DMS79 (cell line): ENCODE measurements at places on chromosomes 1 and 21.

DNA sequence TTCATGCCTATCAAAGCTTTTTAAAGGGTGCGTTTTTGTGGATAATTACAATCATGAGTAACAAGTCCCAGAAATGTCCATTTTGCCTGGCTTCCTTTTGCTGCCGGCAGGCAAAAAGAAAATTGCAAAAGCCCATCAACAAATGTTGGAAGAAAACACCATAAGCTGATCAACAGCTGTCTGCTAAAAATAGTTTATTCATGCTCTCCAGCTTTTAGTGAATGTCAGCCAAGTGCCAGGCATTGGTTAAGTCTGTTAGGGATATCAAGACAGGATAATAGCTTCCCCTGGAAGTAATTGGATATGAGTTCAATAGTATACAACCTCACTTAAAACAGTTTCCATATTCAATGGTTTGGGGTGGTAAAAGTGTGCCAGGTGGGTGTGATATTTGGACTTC lies 13.6 kb upstream of the AGMAT start:
- no peak for DNase-seq

DNA sequence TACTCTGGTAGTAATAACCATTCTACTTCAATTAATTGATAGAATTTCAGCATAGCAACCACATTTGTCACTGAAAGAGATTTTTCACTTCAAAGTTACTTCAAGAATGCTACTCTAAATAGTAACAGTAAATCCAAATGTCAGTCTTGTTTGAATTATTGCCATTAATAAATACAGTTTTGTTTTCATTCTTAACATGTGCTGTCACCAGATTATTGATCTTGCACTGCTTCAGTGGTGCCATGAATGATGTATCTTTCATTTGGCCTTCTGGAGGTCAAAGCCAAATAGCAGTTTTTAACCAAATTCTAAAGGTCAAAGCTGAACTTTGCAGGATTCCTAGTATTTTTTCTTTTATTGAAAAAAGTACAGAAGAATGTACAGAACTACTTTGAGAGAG lies 199.5 kb downstream of the PATJ start:
- DNase-seq, result no peak

DNA sequence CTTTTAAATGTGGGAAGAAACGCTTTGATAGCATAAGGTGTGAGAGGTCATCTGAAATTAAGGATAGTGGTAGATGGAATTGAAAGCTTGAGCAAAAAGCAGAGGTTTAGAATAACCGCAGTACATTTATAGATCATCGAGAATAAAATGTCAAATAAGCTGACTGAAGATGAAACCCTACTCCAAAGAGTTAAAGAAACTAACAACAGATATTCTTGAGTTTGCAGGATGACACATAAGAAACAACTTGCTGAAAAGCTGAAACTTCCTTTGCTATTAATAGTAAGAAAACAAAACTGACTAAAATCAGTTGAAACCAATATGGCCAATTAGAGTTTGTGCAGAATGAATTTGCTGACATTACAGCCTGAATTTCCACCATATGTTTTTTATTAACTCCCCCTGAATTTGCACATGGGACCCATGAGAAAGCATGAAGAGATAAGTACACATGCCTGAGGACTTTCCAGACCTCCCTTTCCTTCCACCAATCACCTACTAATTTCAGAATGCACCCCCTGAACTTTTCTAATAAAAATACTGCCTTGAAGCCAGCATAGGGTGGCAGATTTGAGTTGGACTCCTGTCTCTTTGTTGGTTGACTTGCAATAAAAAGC lies 1.7 kb upstream of the C1orf185 start:
- no peak for DNase-seq

GRCh38 chr1:52523376-52523775 lies 29.5 kb downstream of the TUT4 start:
- DNase-seq, result no peak

GRCh38 chr1:151461694-151462093 lies 2.4 kb upstream of the POGZ start:
- peak; percentile 21 for DNase-seq

DNA sequence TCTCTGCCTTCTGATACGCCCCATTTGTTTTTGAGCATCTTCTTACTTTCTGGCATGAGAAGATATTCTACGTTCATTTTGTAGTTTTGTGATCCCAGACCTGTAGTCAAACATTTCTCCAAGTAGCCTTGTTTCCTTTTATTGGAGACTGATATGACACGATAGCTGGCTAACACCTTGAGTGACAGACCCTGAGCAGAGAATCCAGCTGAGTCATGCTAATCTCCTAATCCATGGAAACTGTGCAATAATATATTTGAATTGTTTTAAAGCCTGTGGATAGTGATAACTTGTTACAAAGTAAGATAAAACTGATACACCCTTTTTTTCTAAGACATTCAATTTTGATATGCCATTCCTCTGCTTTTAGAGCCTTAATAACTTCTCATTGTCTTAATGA lies 1.2 kb upstream of the IFI44L start:
- DNase-seq, result no peak

- no peak for DNase-seq
Observed at GRCh38 chr1:226054519-226055327, 7.8 kb upstream of the H3-3A start.

GRCh38 chr1:155051777-155052398 lies 772 bp downstream of the ADAM15 start:
- peak; percentile 29 for DNase-seq

DNA sequence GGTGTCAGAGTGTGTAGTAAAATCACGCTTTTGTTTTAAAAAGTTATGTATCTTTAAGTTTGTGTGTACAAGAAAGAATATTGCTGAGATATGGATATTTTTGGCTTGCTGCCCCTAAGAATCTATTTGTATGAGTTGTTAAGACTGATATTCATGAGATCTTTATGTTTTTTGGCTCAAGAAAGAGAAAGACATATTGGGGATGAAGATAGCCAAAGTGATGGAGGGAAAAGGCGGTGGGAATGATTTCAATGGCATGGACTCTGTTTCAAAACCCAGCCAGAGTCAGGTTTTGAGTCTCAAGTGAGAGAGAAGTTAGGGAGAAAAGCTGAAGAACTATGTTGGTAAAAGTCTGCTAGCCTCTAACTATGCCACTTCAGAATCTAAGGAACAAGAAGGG lies 351.7 kb downstream of the PBX1 start:
- no peak for DNase-seq

GRCh38 chr1:60428127-60428526 lies 354.6 kb upstream of the C1orf87 start:
- DNase-seq, result no peak

DNA sequence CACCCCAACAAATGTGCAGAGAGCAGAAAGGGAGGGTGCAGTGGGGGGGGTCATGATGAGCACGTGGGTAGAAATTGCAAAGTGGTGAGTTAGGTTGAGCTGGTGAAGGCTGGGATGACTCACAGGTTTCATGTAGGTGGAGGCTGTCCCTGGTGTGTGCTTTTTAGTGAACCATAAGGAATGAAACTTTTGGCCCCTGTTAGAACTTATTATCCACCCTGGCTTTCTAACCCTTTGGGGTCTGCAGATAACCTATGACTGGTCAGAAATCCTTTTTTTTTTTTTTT lies 46.9 kb downstream of the DOP1B start:
- no peak for DNase-seq

GRCh38 chr1:33258788-33259274 lies 2.5 kb downstream of the ZNF362 start:
- no peak for DNase-seq

GRCh38 chr1:184755226-184756065 lies 788 bp upstream of the EDEM3 start:
- DNase-seq, result peak; percentile 8

- peak; percentile 10 for DNase-seq
Observed at GRCh38 chr1:5970610-5971273, 21.5 kb downstream of the NPHP4 start.

DNA sequence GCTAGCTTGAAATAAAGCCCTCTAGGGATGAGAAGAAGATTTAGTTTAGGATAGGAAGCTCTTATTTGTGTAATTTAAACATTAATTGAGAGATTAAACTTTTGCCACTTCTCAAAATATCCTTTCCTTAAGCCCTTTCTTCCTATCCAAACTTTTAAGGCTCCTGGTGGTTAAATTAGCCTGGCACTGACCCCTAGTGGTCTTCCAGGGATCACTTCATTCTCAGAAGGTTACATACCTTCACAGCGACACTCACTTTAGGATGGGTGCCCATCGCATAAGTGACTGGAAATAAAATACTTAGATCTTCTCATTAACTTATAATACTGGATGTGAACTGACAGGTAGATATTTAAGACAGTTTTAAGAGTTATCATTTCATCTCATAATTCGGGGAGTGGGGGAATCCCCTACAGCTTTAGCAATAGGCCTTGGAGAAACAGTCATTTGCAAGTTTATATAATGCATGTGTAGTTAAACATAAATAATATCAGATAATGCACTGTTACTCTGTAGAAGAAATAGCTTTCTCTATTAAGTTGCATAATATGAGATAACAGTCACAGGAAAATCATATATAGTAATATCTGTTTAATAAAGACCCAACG lies 7.4 kb downstream of the LHX9 start:
- no peak for DNase-seq

- DNase-seq, result no peak
Observed at GRCh38 chr1:71559880-71560279, 479.0 kb upstream of the ZRANB2 start.

GRCh38 chr21:29085106-29085752 lies 11.8 kb upstream of the CCT8 start:
- no peak for DNase-seq

- no peak for DNase-seq
Observed at GRCh38 chr21:35933466-35933865, 126.9 kb downstream of the SETD4 start.

- DNase-seq, result no peak
Observed at GRCh38 chr1:212013672-212014071, 21.7 kb downstream of the INTS7 start.

DNA sequence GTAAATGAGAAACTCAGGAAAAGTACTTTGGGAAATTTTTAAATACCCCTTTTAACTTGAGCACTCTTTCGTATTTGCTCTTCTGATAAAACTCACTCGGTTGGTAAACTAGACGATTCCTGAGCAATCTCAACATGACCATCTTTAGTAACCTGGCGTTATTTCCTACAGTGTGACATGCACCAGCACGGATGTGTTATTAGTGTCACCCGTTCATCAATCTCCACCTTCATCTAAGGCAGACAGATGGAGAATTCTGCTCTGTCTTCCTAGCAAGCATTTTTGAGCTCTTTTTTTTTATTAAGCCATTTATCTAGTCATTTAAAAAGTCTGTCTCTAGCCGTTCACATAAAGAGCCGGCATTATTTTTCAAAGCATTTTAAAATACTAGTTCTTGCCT lies 155.2 kb downstream of the DISP1 start:
- DNase-seq, result no peak

DNA sequence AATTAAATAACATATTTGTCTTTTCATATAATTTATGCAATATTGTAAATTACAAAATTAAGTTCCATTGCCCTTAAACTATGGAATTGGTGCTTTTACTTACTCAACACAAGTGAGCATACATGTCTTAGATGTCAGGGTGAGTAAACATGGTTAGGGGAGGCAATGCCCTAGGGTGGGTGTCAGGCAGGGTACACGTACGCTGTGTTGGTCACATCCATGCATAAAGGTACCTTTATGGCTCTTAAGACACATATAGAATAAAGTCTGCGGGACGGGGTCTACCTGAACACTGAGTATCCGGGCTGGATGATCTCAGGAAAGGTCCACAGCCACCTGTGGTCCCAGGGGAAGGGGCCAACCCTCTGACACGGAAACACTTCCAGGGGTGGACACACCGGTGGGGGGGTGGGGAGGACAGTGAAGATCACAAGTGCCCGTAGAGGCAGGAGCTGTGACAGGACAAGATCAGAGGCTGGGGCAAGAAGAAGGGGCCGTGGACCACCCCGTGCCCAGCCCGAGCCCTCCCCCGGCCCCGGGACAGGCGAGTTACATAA lies 720 bp downstream of the LIN9 start:
- no peak for DNase-seq

DNA sequence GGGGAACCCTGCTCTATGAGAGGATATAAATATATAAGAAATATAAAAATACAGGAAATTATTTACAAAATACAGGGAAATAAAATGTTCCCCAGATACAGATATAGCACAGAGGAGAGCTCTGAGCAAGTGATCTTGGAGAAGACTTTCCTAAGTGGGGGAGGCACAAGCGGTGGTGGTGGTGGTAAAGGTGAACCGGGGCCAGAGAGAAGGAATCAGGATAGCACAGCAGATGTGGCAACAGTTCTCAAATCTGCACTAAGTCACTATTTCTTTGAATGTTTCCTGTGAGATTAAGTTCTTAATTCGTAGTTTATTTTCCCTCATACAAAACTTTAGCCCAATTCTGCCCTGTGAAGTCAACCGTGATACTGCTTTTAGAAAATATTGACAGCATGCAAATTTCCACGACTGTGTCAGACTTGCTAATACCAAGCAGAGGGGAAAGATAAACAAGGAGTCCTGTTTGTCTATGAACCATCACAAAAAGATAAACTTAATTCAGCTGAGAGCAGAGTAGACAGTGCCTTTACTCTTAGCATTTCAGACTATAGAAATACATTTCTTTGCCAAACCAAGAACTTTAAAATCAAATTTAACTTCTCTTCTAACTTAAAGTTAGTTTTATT lies 237.5 kb upstream of the POGK start:
- no peak for DNase-seq

DNA sequence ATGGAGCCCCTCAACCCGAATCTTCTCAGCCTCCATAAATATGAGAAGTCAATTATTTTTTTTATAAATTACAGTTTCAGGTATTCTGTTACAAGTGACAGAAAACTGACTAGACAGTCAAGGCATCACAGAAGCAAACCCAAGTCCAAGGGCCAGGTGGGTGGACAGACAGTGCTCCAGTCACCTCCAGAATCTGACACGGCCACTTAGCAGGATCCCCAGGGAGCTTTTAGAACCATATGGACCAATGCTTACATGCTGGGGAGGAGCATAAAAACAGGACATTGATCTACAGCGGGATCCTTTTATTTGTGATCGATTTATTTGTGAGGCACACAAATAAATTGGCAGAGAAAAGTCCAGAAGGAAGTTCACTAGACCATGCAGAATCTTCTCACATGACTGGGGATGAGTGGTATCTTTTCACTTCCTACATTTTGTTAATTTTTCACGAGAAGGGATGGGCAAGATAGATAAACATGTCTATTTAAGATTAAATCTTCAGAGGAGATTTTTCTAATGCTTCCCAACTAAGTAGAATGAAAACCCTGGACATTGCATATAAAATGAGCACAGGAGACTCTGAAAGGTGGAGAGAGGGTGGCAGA lies 15.0 kb downstream of the ZNF496 start:
- DNase-seq, result no peak

- peak; percentile 66 for DNase-seq
Observed at GRCh38 chr1:205298191-205298994, 23.2 kb downstream of the NUAK2 start.

DNA sequence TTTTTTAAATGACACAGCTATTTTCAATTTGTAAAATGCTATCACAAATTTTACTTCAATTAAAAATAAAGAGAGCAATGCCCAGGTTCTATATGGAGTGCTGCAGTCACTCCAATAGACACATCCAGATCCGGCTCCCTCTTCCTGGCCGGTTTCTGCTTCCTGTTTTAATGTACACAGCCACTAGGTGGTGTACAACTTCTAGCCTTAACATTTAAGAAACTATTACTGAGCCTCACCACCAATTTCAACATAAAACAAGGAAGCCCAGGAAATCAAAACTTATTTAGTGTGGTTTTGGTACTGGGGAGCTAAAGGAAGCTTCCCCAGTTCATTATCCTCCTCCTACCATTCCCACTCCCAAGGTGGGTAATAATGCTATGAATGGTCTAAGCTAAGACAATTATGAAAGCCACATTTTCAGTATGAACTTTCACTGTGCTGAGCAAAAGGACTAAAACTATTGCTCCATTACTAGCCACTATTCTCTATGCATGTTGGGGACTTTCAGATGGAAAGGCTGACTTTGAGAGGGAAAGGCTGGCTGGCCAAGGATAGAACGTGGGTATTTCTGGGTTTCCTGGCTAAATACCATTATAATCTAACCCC lies 25.5 kb upstream of the MTMR11 start:
- peak; percentile 35 for DNase-seq
